Posterior cingulate gyrus (tissue), 11 donors: ENCODE measurements at places on chromosomes 2 and 18.

DNA sequence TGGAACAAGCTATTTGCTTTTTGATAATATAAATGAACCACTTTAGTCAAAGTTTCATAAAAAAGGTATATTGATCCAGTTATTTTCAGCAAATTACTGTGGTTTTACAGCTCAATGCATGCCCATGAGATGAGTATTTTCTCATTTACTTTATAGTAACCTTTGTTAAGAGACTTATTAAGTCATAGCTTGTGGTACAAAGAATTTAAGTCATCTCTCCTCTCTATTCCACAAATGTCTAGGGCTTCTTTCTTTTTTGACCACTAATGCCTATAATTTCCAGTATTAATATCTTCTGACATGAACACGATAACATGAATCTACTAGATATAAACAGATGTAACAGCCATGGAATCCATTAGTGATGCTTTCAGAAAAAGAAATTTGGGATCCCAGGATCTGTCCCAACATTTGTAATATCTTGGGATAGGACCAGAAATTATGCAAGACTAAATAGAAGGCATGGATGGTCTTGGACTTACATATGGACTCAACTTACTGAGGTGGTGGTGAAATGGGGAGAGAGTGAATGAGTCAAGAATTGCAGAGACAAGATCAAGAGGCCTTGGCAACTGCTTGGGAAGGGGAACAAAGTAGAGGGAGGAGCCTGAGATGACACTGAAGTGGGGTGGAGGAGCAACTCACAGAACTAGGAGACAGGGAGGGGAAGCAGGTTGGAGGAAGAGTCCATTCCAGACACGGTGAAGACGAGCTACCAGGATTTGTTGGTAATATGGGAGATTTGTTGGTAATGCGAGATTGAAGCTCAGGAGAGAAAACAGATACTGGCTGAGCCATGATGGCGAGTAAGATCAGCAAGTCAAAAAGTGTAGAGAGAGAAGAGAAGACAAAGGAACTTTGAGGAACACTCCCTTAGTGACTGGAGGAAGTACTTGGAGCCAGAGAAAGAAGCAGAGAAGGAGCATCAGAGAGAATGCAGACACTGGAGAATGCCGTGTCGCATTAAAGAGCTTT, 42.4 kb upstream of the KDM3A start:
- no peak for DNase-seq

DNA sequence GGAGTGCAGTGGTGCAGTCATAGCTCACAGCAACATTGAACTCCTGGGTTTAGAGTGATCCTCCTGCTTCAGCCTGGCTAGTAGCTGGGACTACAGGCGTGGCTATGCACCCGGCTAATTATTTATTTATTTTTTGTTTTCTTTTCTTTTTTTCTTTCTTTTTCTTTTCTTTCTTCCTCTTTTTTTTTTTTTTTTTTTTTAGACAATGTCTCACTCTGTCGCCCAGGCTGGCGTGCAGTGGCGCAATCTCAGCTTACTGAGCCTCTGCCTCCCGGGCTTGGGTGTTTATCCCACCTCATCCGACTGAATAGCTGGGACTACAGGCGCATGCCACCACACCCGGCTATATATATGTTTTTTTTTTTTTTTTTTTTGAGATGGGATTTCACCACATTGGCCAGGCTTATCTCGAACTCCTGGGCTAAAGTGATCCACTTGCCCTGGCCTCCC, 1.4 kb upstream of the ANXA4 start:
- no peak for DNase-seq

DNA sequence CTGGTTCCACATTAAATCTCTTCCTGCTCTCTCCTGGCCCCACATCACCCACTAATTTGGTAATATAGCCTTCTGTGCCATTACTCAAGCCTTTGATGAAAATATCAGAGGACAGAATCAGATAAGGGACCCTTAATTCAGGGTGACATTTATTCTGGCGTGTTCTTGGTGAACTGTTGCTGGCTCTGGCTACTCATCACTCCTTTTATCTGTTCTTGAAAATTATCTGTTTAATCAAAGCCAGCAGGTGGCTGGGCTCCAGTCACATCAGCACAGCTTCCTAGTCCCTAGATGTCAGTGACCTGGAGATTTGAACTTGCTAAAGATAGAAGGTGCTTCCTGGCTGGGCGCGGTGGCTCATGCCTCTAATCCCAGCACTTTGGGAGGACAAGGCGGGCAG, 26.9 kb upstream of the SLC35F6 start:
- DNase-seq = no peak

DNA sequence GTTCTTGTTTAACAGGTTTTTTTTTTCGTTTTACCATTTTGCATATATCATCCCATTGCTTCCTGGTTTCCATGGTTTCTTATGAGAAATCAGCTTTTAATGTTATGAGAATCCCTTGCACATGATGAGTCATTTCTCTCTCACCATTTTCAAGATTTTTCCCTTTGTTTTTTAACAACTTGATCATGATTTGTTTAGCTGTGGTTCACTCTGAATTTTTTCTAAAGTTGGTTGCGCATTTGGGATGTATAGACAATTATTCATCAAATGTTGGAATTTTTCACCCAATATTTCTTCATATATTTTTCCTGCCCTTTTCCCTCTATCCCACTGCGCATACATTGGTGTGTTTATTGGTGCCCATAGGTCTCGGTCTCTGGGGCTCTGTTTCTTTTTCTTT, 42.4 kb upstream of the BIN1 start:
- no peak for DNase-seq

GRCh38 chr2:40680547-40680946, 228.7 kb upstream of the SLC8A1 start:
- no peak for DNase-seq

DNA sequence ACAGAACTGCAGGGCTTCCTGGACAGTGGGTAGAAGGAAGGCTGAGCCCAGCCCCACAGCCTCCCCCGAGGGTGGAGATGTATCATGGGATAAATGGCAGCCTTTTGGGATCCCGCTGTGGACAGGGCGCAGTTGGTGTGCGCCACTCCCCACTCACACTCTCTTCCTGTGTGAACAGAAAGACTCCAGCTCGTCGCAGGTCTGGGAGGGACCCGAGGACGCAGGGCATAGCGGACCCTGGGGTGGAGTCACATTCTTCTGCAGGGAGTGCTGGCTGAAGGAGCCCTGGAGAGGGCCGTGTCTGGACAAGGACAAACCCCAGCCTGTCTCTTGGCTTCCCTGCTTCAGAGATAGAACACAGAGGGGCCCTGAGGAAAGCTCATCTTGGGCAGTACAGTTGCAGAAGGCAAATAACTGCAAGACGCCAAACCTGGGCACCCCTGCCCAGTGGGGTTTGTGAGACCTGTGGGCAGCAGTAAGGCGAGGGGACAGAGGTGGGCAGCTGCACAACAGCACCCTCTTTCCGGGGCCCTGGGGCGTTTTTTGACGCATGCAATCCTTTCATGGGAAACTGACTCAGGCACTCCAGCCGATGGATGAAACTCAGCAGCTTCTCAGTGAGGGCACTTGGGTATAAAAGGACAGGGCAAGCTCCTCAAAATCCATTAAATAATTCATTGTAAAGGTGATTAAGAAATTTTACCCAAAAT, 101.9 kb downstream of the USP40 start:
- peak; percentile 55 for DNase-seq

DNA sequence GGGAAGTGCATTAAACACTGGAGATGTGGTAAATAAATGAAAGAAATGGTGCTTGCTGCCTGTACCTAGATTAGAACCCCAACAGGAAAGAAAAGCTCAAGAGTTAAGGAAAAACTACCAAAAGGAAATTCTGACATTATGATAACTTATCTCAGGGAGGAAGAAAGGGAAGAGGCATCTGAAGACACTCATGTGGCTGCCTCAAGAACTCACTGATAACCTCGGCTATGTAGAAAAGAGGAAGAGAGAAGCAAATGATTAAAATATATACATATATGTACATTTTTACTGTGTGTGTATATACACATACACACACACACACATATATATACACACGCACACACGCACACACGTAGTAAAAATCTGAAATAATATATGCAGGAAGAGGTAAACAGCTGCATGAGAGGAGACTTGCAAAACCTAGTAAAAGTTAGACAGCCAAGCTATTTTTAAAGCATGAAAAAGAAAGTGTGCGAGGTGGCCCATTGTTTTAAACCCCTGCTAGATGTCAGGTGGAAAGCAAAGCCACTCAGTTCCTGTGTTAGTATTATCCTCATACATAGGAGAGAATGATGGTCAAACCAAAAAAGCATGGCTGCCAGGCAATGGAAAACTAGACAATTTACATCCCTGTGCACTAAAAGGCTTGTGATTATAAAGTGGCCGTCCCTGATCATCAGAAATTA, 483.0 kb upstream of the NRP2 start:
- DNase-seq = no peak

- DNase-seq = no peak
These were observed 672.9 kb upstream of the ACVR2A start for GRCh38 chr2:147171941-147172340.

- no peak for DNase-seq
These were observed 478.6 kb downstream of the SLC4A3 start for GRCh38 chr2:220106065-220106464.

- DNase-seq = peak; percentile 84
These were observed 191.8 kb downstream of the FTCDNL1 start for GRCh38 chr2:199659207-199659606.

- no peak for DNase-seq
These were observed 3.0 kb upstream of the IL1RN start for GRCh38 chr2:113124181-113124961.

DNA sequence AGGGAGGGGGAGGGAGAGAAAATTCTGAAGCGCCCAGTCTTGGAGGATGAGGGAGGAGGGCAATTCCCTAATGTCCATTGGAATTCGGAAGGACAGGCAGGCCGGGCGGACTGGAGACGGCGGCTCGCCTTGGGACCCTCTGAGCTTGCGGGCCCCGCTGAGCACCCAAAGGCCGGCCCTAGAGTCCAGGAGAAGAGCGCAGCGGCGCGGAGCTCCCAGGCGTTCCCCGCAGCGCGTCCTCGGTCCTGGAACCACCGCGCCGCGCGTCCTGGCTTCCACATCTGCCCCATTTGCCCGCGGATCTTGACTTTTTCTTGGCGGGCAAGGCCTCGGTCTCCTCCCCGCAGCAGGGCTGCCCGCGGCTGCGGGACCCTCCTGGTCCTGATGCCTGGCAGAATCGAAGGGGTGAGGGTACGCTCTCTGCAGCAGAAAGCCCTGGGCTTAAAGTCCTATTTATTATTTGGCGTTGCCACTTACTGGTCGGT, 675 bp upstream of the MLPH start:
- no peak for DNase-seq

DNA sequence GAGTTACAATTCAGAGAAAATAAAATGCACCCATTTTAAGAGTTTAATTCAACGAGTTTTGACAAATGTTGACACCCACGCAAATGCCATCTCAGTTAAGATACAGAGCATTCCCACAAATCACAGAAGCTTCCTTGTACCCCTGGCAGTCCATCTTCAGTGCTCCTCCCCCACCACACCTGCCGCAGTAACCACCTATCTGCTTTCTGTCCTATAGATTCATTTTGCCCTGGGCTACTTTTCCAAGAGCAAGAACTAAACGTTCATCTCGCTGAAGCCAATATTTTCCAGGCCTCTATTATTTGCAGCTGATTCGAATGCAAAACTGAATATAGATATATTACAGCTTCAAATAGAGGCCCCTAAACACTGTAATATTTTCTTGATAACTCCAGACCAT, 13.4 kb upstream of the HPCAL1 start:
- DNase-seq = no peak

DNA sequence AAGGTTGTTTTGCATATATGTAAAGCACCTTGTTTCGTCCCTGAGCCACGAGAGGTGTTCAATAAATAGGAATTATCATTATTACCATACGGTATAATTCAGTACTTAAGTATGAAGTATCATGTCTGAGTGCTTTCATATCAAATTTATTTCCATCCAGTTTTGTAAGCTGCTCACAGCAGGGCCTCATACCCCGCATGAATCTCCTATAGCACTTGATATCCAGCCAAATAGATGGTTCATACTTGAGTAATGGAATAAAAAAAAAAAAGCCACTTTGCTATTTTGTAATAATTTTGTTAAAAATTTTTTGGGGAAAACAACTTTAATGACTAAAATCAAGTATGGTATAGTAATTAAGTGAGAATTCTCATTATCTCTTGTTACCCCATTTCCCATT, 160.8 kb upstream of the NOSTRIN start:
- DNase-seq = no peak

GRCh38 chr18:64271246-64271645, 122.4 kb upstream of the LINC00305 start:
- DNase-seq = no peak

- DNase-seq = no peak
These were observed 152.5 kb downstream of the NRXN1 start for GRCh38 chr2:50879457-50879856.

GRCh38 chr2:234463626-234464290, 33.1 kb downstream of the ARL4C start:
- DNase-seq = no peak

DNA sequence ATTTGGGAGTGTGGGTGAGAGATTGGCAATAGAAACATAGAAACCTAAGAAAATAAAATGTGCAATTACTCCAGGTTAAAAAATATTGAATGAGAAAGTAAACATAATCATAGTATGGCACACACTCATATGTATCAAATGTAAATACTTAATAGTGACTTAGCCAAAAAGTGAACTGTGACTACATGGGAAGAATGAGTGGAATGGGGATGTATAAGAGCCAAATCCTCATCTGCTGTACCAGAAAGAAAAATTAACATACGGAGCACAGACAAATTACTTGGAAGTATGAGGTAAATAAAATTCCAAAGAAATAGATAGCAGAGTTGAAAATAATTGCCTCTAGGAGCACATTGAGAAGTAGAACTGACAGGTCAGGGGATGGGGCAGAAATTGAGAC, 4.0 kb downstream of the FLACC1 start:
- DNase-seq = no peak

DNA sequence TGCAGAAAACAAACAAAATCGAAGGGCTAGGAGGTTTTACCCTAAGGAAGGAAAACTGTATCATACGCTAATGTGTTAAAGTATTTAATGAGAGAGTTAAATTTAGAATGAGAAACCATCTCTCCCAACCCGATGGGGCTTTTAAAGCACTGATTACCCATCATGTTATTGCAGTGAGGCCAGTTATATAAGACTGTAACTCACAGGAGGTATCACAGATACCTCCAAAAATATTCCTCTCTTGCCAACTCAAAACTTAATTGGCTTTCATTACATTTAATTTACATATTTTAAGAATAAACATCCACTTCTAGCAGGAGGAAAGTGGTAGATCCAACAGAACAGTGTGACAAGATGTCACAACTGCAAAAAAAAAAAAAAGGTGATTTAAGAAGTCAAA, 56.3 kb downstream of the RPL31 start:
- no peak for DNase-seq
